ENCODE measurements at places on chromosomes 16 and 17. TPM values are rescaled to one million over a fixed set of nuclear protein-coding genes. Genes with fewer than 3 reads are reported as not detected.
A peak's percentile ranks its signal among the peaks of the same experiment; 100 is the strongest.

DNA sequence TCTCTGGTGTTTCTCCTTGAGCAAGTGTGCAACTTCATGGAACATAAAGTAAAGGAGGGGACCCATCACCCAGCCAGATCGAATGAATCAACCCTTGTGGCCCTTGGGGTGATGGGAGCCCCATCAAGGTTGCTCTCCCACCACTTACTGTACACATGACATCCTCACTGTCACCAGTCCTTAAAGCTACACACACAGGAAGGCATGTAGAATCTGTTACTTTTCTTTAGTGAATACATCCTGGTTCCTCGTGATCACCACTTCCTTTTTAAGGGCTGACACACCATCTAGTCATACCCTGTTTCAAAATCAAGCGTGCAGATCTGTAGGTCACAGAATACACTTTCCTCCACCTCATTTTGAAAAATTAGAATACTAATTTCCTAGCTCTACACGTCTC lies 22.6 kb upstream of the MPHOSPH6 start:
- DNase-seq: no peak

DNA sequence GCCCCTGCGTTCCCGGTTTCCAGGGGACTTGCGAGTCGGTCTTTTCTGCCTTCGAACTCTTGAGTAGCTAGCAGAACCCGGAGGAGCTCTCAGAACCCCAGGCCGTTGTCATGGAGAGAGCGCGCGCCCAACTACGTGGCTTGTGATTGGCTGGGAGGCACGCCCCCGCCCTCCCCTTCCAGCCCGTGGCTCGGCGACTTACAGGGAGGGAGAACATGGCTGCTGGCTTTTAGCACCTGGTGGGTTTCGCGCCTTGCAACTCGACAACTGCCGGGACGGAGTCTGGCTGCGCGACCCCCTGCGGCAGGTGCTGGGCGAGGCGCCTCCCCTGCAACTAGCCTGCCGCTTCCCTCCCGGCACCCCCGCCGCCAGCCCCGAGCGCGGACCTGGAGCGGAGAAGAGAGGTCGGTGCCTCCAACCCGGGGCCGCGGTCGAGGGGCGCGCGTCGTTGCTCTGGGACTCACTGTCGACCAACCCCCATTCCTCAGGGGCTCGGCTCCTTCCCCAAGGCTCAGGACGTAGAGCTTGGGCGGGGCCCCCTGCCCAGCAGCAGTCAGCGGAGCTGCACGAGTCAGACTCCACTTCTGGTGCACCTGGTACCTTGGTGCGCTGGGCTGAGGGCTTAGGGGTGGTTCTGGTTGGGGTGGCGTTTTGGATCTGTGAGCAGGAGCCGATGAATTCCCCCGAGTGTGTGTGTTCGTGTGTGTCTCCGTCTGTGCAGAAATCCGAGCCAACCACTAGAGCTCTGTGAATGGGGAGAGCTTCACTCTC lies 9.0 kb upstream of the ZFP90 start:
- DNase-seq: peak; percentile 40

- DNase-seq: no peak
Measured at GRCh38 chr16:50284131-50284911, 18.0 kb downstream of the ADCY7 start.

GRCh38 chr17:81523402-81524038 lies 4.7 kb upstream of the FSCN2 start:
- DNase-seq: no peak

- DNase-seq: no peak
Measured at GRCh38 chr16:50584033-50584722, 36.0 kb downstream of the NKD1 start.

GRCh38 chr17:74552037-74552436 lies 6.1 kb upstream of the CD300C start:
- DNase-seq: no peak

WIPI1 gene
- total RNA-seq: 24.4 TPM

DNA sequence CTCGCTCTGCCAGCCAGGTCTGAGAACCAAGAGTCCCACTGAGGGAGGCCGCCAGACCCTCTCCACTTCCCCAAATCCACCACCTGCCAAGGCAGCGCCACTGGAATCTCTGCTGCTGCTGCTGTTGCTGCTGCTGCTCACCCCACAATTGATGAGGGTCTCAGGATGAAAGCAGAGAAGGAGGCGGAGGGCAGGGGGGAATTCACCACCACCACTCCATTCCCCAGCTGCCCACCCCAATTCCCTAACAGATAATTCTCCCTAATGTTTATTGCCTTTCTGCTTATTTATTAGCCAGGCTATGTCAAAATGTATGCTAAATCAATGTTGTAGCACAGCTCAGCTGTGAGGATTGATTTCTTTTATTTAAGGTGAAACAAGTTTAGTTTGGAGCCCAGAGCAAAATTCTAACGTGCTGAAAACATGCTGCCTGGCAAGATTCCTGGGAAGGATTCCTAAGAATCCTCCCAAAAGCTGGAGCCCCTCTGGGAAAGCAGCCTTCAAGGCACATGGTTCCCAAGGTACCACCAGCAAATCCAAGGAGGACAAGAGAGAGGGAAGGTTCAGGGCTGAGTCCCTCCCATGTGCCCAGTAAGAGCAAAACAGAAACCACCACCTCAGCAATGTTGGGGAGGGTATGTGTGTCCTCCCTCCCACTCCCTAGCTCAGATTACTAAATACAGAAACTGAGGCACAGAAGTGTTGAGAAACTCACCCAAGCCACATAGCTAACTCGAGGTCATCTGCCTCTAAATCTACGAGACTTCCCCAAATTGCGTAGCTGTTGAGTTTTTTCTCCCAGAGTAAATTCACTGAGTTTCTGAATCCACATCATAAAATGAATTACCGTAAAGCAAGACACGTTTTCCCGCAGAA lies 12.2 kb upstream of the CDH5 start:
- DNase-seq: no peak

- no peak for DNase-seq
Measured at GRCh38 chr16:57013229-57013628, 23.9 kb downstream of the NLRC5 start.

TMEM204 gene
- total RNA-seq: 32.4 TPM
